Activated T-helper 2 cell treated with anti-CD3 and anti-CD28 coated beads, Interferon-gamma antibody, Interleukin-2, Interleukin-4, amounts not matched to agents 10 μg/mL and 5 μg/mL and 100 μg/mL, durations not matched to agents 14 hours and 24 hours and 36 hours (primary cell): ENCODE measurements at places on chromosomes 16 and 17. TPM values are rescaled to one million over a fixed set of nuclear protein-coding genes. Genes with fewer than 3 reads are reported as not detected.

The NPIPA7 gene
- 6.1 and 6.2 TPM in 2 replicates for total RNA-seq

The MYH2 gene
- not detected in 2 replicates for total RNA-seq

The RBFOX1 gene
- not detected in 2 replicates for total RNA-seq

The OTOA gene
- total RNA-seq = 0.07 TPM in 1 of 2 replicates, not detected in the other

The KRT33B gene
- not detected in 2 replicates for total RNA-seq

The ZDHHC1 gene
- total RNA-seq = 1.4 and 1.5 TPM in 2 replicates

The ZFP3 gene
- 1.4 and 1.9 TPM in 2 replicates for total RNA-seq

The ADORA2B gene
- 3.6 and 4.2 TPM in 2 replicates for total RNA-seq

The AMDHD2 gene
- total RNA-seq = 29.3 and 30.1 TPM in 2 replicates

The RHBDF2 gene
- total RNA-seq = 45.3 and 48.5 TPM in 2 replicates

The RTN4RL1 gene
- 0.25 and 0.51 TPM in 2 replicates for total RNA-seq
